Fibroblast of skin of back (primary cell): ENCODE measurements at places on chromosomes 11 and 22.
A peak's percentile ranks its signal among the peaks of the same experiment; 100 is the strongest.

GRCh38 chr11:64598106-64598796 is 7.2 kb downstream of the SLC22A12 start:
- no peak for DNase-seq

GRCh38 chr11:132803436-132803835 is 728.9 kb downstream of the OPCML start:
- peak; percentile 41 for DNase-seq

DNA sequence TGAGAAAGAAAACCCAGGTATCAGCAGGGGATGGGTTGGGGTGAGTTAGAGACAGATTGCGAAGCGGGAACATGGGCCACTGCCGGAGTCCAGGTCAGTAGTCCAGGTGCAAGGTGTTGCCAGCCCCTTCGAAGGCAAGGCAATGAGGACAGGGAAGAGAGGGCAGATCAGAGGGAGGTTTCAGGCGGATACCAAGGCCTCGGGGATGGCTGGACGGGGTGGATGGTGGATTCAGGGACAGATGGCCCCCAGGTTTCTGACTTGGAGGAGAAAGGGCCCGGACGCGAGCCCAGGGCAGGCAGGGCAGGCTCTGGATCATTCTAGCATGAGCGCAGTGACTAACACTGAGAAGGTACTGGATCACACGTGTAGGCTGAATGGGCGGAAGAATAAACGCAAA is 25.4 kb upstream of the IGSF9B start:
- DNase-seq: no peak

- peak; percentile 74 for DNase-seq
Observed at GRCh38 chr11:96014217-96014616, 90.3 kb upstream of the MTMR2 start.

GRCh38 chr11:14021738-14022137 is 59.2 kb downstream of the SPON1 start:
- no peak for DNase-seq

DNA sequence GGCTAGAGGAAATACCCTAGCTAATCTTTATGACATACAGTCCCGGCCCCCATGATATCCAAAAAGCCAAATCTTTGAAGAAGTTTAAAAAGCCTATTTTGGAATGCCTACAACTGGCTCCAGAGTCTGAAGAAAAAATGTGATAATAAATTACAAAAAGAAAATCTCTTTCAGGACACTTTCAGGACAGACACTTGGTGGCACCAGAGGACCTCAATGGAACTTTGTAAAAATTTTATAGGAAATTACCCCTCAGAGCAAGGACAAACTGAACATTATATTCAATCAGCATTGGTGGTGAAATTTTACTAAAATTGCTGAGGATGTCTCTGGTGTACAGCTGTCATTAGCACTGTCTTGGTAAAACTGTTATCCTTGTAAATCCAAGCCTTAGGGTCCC is 81.0 kb downstream of the CCDC73 start:
- no peak for DNase-seq

GRCh38 chr11:66421492-66422205 is 814 bp downstream of the NPAS4 start:
- peak; percentile 87 for DNase-seq

GRCh38 chr11:70582886-70583641 is 184.7 kb downstream of the CTTN start:
- DNase-seq: no peak

DNA sequence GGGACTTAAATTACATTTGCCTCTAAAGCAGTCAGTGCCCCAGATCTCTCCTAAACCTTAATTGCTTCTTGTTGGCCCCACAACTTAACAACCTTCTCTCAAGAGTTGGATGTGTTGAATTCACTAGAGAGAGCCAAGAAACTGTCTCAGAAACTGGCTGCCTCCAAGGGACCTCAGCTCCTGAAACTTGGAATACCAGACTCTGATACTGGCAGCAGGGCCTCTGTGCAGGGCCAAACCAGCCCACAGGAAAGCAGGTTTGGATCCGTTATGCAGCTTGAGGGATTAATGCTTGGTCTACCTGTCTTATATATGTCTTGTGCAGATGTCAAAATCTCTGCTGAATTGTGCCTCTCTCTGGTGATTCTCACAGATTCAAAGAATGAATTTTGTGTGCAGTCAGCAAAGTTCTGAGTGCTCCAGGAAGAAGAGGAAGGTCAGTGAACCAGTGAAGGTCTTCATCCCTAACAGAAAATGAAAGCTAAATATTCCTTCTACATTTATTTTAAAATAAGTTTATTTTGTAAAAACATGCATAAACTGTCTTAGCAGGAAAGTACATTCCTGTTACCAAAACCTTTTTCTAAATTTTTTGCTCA is 70.8 kb downstream of the LIF start:
- no peak for DNase-seq

DNA sequence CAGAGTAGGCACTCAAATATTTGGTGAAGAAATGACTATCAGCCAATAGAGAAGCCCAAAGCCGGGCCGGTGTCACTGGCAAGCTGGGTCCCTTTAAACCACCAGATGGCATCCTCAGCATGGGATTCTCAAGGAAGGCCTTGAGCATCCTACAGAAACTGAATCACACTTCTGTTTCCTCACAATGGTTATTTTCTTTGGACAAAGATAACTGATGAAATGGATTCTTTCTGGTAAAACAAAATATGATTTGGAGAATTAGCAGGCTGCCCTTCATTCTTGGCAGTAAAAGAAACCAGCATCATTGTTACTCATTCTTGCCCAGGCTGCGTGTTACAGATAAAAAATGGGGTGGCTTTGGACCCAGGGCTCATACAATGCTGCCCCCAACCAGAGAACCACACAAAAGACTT is 30.3 kb upstream of the ASPHD2 start:
- DNase-seq: peak; percentile 77

DNA sequence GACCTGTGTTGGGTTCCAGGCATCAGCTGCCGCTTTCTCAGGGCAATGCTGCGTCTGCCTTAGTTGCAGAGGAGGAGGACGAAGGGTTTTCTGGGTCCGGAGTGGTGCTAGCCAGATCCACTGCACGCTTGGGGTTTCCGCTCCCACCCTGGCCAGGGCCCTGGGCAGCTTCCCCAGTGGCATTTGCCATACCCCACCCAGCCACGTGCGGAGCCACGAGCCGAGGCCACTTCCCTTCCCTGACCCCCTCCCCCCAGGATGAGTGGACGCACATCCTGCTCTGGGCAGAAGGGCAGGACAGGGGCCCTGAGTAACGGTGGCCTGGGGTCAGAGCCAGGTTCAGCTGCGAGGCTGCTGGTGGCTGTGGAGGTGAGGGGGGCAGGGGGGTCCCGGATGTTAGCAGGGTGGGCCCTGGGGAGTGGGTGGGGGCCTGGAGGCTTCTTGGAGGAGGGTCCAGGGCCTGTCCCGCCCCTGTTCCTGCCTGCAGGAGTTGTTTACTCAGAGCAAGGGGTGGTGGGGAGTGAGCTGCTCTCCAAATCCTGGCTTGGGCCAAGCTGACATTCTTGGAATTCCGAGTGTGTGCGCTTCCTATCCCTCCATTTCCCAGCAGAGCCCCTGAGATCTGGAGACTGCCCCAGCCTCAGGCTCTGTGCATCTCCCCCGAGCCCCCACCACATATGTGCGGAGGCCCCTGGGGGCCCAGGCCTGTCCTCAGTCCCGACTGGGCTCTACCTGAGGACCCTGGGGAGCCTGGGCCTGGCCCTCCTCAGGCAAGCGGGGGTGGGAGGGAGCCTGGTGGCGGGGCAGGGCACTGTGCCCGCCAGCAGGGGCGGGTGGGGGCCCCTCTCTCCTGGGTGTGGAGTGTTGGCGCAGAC is 1.4 kb downstream of the TSPAN4 start:
- peak; percentile 97 for DNase-seq

DNA sequence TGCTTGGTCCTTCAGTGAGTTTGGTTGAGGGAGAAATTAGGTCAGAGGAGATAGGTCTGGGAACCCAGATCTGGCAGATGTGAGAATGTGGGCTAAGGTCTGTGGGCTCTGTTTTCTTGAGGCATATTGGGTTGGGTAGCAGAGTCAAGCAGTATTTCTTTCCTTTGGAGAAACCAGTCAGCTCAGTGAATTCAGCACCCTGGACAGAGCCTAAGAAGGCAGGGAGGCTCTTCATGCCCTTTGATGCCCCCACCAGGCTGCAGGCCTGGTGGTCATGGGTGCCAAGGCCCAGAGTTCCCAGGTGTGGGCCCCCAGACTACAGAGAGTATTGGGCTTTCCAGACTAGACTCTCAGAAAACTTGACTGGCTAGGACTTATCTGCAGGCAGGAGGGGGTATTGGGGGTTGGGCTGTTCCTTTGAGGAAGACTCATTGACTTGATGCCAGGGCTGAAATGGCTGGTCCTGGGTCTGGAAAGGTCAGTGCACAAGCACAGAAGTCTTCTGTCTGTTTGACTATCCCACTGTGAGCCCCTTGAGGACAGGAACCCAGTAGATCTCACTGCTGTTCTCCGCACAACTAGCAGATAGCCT is 45.3 kb upstream of the NECTIN1 start:
- peak; percentile 55 for DNase-seq

DNA sequence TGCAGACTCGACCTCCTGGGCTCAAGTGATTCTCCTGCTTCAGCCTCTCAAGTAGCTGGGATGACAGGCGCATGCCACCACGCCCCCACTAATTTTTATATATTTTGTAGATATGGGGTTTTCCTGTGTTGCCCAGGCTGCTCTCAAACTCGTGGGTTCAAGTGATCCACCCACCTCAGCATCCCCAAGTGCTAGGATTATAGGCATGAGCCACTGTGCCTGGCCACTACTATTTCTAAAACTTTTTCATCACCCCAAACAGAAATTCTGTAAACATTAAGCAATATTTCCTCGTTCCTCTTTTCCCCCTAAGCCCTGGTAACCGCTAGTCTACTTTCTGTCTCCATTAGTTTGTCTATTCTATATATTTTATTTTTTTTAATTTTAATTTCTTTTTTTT is 9.0 kb upstream of the ATG16L2 start:
- no peak for DNase-seq

- DNase-seq: no peak
Observed at GRCh38 chr11:117068303-117068860, 29.8 kb downstream of the SIK3 start.

GRCh38 chr22:31652088-31652487 is 9.9 kb downstream of the PISD start:
- DNase-seq: no peak

GRCh38 chr11:83187465-83187864 is 6.0 kb upstream of the ANKRD42 start:
- DNase-seq: no peak

DNA sequence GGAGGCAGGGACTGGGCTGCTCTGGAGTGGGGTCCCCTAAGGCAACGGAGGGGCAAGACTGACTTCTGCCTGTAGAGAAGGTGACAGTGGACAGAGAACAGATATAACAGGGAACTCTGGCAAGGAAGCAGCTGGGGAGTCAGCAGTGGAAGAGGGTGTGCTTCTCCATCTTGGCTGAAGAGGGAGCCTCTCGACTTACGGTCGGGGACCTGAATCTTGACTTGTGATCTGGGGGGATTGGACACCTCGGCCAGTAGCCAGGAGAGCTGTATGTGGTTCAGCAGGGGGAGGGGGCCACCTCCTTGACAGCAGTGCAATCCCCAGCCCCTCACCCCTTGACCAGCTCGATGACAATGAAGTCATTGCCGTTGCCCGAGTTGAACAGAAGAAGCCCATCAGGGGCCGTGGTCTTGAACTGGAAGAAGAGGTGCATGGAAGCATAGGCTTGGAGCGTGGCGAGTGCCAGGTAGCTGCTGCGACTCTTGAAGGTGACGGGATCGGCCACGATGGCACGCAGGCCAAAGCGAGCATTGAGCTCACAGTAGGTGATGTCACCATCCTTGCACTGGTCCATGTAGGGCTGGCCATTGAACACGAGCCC is 60.0 kb downstream of the SLC22A12 start:
- no peak for DNase-seq

GRCh38 chr11:128506999-128507611 is 80.3 kb downstream of the ETS1 start:
- DNase-seq: peak; percentile 97

- DNase-seq: no peak
Observed at GRCh38 chr11:70063555-70063954, 14.6 kb upstream of the ANO1 start.

- DNase-seq: no peak
Observed at GRCh38 chr11:56764976-56765375, 16.5 kb upstream of the OR9G4 start.

DNA sequence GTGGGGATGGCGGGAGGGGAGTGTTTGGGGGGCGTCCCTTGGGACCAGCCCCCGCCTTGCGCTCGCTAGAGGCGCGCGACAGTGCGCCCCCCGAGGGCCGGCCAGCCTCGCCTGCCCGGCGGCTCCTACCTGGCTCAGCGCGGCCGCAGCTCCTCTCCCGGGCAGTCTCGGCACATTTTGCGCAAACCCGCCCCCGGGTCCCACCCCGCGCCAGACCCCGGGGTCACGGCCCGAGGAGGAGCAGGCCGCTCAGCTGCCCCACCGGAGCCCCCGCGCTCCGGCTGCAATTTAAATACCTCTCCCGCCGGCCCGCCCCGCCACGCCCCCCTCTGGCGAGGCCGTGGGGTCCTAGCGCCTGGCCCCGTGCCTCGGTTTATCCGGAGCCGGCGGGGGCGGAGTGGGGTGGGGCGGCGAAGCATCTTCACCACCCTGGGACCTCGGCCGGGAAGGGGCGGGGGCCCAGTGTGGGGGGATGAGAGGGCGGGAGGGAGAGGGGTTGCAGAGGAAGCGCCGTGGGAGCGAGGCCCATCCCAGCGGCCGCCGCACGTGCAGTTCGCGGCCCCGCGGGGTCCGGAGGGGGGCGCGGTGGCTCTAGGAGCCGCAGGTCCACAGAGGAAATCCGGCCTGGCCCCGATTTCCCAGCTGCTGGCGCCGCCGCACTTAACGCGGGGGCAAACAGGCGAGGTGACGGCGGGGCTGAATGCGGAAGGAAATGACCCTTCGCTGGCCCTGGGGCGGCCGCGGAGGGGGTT is at the start of gene LRRC32:
Gene LRRC32 (minus strand): TSS at position 263 of the 752 bp plus-strand sequence. CDS start 4,793 bp downstream, outside the sequence.
- peak; percentile 33 for DNase-seq

DNA sequence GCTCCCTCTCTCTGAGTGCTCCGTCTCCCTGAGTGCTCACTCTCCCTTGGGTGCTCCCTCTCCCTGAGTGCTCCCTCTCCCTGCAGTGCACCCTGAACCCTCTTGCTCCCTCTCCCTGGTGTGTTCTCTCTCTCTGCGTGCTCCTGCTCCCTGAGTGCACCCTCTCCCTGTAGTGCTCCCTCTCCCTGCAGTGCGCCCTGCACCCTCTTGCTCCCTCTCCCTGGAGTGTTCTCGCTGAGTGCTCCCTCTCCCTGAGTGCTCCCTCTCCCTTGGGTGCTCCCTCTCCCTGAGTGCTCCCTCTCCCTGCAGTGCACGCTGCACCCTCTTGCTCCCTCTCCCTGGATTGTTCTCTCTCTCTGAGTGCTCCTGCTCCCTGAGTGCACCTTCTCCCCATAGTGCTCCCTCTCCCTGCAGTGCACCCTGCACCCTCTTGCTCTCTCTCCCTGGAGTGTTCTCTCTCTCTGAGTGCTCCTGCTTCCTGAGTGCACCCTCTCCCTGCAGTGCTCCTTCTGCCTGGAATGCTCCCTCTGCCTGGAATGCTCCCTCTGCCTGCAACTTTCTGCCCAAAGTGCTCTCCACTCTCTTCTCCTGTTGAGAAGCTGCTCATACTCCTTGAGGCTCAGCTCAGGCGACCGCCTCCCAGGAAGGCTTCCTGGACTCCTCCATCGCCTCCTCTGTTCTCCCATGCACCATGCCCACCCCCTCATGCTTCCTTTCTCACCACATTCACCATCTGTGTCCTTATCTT is 48.4 kb upstream of the WNT7B start:
- no peak for DNase-seq

- peak; percentile 15 for DNase-seq
Observed at GRCh38 chr11:124535552-124536232, 7.8 kb downstream of the OR8B12 start.

GRCh38 chr22:21835378-21835777 is 32.1 kb downstream of the MAPK1 start:
- no peak for DNase-seq

GRCh38 chr11:38950867-38951266 is 2352.8 kb upstream of the RAG2 start:
- DNase-seq: peak; percentile 54

GRCh38 chr11:38547462-38547861 is 1949.4 kb upstream of the RAG2 start:
- DNase-seq: peak; percentile 52
